ENCODE measurements at places on chromosomes 6 and 20. TPM values are rescaled to one million over a fixed set of nuclear protein-coding genes. Genes with fewer than 3 reads are reported as not detected.

GRCh38 chr20:23279836-23280235, 70.8 kb upstream of the NXT1 start:
- no peak for DNase-seq

DNA sequence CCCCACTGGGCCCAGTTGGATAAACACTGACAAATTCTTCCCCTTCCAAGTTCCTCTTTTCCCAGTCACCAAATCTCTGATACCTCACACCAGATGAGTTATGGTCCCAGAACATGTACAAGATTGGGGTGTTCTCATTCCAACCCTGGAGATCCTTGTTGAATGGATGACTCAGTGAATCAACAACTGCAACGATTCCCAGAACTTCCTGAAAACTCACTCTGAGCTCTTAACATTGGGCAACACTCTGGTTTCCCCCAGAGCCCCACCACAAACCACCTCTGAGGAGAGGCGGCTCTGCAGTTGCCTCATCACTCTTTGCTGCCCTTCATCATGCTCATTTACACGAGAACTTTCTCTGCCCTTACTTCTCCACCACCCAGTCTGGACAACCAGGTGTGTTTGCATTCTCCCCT, 115.2 kb downstream of the MRPL14 start:
- peak; percentile 94 for DNase-seq

DNA sequence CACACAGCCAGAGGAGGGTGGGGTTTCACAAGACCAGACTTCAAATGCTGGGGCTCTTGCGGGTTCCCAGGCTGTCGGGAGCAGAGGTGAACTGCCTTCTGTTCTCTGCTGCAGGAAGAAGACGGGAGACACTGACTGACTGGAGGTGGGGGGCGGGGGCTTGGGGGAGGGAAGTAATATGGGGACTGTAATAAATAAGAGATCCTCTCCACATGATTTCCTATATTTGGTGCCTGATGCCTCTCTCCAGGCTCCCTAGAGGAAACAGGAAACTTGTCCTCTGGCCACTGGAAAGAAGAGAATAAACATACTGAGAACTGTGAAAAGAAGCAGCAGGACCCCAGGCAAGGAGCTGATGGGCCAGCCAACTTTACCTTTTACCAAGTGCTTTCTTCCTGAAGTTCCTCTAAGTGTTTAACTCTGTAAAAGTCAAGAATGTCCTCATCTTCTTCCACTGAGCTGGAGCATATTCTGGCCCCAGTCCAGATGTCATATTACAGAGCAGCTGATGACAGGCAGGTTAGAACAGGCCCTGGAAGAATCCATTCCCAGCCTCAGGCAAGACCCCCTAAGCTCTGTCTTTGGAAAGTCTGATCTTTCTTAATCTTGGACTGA, 33.2 kb upstream of the ADGRF5 start:
- DNase-seq, result peak; percentile 38

DNA sequence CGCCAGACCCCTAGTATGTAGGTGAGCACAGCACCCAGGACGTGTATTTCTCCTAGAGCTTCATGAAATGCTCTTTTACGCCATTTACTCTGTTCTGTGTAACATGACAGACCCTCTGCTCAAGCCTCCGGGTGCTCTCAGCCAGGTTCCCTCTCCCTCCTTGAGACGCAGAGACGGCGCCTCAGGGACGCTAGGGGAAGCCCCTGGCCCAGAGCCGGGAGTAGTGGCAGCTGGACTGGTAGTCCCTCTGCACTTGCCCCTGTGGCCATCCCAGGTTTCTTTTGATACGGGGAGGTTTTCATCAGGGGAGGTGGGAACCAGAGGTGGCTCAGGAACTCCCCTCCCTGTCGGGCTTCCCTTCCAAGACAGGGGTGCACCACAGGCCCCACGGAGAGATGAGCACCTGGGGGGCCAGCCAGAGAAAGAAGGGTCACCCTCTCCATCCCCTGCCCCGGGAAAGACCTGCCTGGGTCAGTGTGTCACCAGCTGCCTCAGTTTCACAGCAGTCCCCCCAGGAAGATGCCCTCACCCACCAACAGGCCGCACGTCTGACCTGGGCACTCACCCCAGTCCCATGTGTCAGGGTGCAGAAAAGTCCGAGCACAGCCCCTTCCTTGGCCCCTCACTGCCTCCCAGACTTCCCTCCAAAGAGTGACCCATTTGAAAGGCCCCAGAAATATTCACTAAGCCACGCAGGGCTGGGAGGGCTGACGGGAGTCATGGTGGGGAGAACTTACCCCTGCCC, 58.1 kb upstream of the AFDN start:
- DNase-seq, result no peak

GRCh38 chr6:92623431-92623830, 795.9 kb downstream of the EPHA7 start:
- DNase-seq, result no peak

DNA sequence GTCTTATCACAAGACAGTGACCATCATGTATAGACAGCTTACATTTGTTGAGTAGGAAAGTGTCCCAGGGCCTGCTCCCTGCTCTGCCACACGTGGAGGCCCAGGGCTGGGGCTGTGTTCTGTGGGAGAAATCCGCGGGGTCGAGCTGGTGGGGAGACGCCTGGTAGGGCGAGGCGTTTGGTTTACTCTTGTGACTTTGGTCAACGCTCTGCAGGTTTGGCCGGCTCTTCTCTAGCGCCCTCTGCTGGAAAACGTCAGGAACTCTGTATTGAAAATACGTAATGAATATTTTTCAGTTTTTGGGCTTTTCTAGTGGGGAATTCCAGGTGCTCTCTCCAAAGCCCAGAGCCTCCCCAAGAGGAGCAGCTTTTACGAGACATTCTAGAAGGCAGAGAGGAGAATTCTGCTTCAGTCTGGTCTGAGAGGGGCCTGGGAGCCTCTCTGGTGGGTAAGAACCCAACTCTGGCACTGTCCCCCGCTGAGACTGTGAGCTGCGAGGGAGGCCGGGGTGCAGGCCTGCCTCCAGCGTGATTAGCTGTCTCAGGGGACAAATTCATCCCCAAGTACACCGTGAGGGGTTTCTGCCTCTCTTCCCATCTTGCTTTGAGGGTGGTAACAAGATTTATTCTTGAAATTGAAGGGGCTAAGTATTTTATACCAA, 112.6 kb upstream of the RALGAPA2 start:
- DNase-seq, result peak; percentile 5

DNA sequence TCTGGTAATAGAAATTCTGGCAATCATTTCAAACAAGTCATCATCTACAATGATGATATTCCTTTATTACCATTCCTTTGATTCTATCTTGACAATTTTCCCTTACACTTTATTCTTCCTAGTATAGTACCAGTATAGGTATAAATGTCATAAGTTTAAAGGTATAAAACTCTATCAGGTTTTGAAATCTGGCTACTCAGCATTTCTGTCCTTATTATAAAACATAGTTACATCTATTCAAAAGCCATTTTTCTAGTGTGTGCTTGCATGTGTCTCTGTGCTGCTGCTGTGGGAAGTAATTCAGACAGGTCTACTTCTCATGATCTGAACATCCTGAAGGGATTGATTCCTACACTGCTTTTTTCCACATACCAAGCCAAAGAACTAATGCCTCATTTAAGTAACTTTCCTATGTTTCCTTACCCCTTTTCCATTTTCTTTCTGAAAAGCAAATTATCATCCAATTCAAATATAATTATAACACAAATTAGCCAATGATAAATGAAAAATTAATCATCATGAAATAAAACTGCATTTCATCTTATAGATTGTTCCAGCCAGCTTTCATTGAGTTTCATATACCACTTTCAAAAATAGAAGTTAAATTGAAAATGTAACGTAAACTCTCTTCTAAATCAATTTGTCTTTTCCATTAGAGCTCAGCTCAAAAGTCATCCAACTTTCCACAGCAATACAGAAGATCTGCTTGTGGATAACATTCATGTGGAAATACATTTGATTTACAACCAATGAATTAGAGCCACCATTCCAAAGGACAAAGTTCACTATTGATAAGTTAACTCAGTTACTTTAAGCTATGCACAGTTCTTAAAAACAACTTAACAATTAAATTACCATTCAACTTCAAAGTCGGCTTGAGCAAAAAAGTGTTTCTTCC, 35.9 kb downstream of the COL12A1 start:
- no peak for DNase-seq

DNA sequence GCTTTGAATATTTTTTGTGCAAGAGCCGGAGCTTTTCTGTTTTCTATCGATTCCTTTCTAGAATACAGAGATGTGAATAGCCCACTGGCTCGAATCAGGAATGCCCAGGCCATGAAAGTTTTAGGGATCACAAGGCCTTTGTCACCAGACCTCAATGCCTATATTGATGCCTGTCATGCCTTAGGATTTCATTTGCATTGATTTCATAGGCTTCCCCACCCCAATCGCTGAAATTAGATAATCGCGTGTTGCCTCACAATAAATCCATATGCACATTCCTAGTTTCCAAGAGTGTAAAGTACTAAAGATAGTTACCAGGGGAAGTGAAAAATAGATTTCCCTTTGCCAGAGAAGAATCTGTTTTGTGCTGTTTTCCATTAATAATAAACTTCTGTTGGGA, 150.8 kb downstream of the SASH1 start:
- DNase-seq, result no peak

DNA sequence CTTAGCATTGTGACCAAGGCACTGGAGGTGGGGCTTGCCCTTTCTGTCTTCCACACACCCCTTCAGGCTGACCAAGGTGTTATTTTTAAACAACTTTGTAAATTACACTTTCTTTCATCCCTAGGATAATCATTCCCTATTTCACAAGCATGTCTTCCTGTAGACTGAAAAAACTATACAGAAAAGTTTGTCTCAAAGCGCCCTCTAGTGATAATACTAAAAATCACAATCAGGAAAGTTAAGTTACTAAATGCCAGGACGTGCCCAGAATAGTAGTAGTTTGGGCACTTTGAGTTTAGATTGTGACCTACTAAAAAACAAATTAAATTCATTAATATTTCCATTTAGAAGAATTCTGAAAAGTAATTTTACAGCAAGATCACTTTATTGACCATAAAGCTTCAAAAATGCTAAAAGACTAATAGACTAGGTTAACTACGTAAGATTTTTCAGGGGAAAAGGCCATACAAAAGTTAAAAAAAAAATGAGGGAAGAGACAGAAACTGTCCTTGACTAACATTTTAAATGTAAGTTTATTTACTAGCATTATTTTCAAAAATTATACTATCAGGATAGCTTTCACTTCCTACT, 123.3 kb upstream of the DUSP22 start:
- no peak for DNase-seq

DNA sequence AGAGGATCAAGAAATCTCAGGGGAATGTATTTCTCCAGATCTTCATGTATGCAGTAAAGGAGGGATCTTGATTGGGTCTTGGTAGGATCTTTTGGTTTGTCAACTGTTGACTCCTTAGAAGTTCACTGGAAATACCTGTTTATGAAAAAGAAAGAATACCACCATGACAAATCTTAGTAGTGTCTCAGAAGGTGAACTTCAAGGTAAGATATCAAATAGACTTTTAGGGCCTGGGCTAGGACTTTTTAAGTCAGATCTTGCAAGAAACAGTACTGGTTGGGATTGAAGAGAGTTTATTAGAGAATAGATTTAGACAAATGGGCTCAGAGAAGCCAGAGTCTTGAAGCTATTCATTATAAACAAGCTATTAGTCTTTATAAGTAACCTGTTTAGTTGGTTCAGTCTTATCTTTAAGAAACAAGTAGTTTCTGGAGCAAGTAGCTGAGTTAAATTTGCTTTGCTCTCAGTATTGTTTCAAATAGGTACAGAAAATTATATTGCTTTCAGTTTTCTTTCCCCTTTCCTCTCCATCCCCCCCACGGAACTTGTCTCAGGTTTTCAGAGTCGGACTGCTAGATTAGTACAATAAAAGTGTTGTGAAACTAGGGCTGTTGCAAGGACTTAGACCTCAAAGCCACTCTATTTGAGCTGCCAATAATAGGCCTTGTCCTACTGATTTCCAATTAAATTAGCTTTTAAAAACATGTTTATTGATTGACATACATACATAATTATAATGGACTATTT, 529.1 kb upstream of the CITED2 start:
- DNase-seq, result no peak

Gene SLC12A5
- polyA plus RNA-seq, result 5.9 TPM

Gene DDX39B
- polyA plus RNA-seq, result 258 TPM

Gene CRIP3
- 0.25 TPM for polyA plus RNA-seq

Gene AIF1
- not detected for polyA plus RNA-seq

Data from foreskin keratinocyte (primary cell).